ENCODE measurements at places on chromosomes 5 and 9. TPM values are rescaled to one million over a fixed set of nuclear protein-coding genes. Genes with fewer than 3 reads are reported as not detected.

Gene MXD3
- 15.7 TPM for total RNA-seq

Gene RANBP3L
- total RNA-seq = not detected

Gene ABO
- not detected for total RNA-seq

Gene MACROH2A1
- total RNA-seq = 219 TPM

Gene EQTN
- total RNA-seq = not detected
